ENCODE measurements at places on chromosomes 11 and 22.

DNA sequence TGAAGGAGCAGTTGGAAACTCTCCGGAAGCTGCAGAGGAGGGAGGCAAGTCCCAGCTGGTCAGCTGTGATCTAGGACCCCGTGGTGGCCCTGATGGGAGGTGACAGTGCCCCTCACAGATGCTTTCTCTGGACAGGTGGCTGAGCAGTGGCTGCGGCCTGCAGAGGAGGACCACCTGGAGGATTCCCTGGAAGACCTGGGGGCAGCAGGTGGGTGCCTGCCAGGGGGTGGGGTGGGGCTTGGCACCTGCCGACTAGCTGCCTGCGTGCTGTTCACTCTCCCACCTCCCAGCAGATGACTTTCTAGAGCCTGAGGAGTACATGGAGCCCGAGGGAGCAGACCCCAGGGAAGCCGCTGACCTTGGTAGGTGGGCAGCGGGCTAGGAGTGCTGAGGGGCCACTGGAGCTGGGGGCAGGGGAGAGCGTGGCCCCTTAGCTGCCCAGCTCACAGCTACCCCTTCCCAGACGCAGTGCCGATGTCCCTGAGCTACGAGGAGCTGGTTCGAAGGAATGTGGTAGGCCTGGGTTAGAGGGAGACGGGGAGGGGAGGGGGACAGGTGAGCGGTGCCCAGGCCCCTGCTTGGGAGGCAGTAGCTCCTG, 3.1 kb downstream of the SCO2 start:
- no peak for DNase-seq

GRCh38 chr11:68941324-68942094, 37.8 kb downstream of the IGHMBP2 start:
- DNase-seq: no peak

DNA sequence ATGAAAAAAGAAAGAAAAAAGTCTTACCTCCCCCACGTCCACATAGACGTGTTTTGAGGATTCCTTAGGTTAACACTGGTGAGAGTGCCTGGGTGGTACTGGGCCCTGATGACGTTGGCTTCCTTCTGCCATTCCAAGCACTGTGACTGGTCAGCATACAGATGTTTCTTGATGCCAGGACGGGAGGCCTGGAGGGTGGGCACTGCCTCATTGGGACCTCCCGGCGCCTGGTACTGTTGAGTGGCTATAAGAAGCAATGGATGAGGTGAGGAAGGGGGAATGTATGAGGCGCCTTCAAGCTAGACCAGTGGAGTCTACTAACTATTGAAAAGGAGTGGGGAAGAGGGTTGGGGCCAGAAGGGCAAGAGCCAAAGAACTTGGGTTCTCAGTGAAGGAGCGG, 45.3 kb downstream of the MICAL2 start:
- no peak for DNase-seq

GRCh38 chr11:12402691-12403120, 25.3 kb downstream of the PARVA start:
- no peak for DNase-seq

GRCh38 chr11:128897826-128898225, 6.7 kb downstream of the KCNJ5 start:
- DNase-seq: no peak

DNA sequence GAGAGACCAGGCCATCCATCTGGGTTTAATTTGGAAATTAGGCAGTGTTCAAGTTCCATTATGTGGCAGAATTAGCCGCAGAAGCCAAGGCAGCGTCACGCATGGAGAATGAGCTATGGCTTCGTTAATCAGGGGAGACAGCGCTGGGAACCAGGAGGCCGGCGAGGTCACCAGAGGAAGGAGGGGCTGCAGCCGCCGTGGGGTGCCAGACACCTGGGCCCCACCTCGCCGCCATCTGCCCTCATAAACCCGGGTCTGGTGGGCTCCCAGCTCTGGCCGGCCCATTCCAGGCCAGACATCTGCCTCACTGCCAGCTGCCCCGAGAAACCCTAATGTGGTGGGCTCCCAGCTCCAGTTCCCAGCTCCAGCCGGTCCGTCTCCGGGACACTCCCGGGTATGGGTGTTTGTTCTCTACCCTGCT, 676.9 kb downstream of the BRD1 start:
- DNase-seq: no peak

DNA sequence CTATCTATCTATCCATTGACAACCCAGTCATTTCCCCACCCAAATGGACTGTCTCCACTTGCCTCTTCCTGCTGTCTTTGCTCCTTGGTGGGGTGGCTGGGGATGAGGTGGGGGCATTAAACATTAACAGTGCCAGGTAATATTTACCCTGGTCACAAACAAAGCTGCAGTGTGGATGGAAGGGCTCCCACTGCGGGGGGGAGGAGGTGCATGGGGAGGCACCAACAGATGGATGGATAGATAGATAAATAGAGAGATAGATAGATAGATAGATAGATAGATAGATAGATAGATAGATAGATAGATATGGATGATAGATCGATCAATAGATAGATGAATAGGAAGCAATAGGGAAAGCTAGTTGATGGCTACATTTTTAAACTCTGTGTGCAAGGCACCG, 2.3 kb upstream of the FXYD2 start:
- DNase-seq: no peak

DNA sequence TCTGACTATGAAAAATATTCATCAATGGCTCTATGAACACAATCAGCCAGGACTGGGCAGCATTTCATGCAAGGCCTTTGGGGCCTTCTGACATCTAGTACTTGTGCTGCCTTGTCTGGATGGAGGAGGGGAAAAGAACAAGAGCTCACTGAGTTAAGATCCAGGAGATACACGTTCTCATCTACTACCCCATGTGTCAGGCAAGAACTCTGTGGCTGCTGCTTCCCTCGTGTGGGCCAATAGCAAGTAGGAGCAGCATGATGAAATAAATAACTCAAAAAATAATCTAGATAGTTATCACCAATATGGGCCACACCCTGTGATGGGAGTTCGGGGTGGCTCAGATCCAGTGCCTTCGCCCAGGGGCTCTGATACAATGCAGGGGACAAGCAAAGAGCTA, 7.3 kb downstream of the KCNE3 start:
- no peak for DNase-seq
